Skin of body (tissue), 3 donors: ENCODE measurements at places on chromosomes 4 and X. TPM values are rescaled to one million over a fixed set of nuclear protein-coding genes. Genes with fewer than 3 reads are reported as not detected.

The CT55 gene
- total RNA-seq: not detected

- DNase-seq: no peak
Observed at GRCh38 chr4:108119199-108119800, 49.4 kb downstream of the LEF1 start.

The SORCS2 gene
- 5.8 TPM for total RNA-seq

GRCh38 chr4:72366601-72367000 is 202.4 kb downstream of the ADAMTS3 start:
- no peak for DNase-seq

- no peak for DNase-seq
Observed at GRCh38 chrX:96843566-96843965, 40.1 kb upstream of the RPA4 start.

GRCh38 chrX:8504451-8504850 is 39.8 kb downstream of the VCX3B start:
- no peak for DNase-seq

GRCh38 chr4:81652069-81652478 is 180.4 kb upstream of the RASGEF1B start:
- no peak for DNase-seq

The ABCG2 gene
- total RNA-seq: 7.0 TPM

DNA sequence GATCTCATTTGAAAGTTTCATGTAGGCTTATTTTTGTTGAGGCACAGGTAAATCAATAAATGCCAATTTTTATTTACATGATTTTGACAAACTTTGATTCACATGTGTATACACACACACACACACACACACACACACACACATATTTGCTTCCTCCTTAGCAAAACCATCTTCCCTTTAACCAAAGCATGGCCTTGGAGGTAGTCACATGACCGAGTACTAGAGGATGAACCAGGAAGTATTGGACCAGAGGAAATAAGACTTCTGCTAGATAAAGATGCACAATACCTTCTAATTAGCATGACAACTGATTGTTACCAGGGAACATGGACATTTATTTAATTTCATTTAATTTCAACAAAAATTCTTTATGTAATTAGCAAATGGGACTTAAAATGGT is 23.4 kb upstream of the CFAP299 start:
- DNase-seq: no peak

- no peak for DNase-seq
Observed at GRCh38 chrX:41935832-41936231, 12.5 kb upstream of the CASK start.

DNA sequence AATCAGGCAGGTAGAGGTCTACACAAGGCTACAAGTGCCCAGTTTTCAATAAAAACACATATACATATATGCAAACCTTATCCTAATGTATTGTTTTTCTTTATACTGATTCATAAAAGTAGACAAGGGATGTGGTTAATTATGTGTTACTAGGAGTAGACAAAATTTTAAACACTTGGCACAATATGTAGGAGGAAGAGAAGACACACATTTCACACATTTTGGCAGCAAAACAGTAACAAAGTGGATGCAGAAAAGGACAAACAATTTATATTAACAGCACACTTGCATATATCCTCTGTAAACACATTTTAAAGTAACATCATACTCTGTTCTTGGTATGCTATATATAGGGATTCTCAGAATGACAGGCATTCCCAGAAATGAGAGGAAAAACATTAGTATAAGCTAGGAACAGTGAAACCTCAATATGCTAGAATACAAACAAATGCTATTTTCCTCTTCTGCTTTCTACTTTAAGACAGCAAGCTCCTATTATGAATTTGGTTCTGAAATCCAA is 63.8 kb downstream of the GPRIN3 start:
- DNase-seq: no peak

DNA sequence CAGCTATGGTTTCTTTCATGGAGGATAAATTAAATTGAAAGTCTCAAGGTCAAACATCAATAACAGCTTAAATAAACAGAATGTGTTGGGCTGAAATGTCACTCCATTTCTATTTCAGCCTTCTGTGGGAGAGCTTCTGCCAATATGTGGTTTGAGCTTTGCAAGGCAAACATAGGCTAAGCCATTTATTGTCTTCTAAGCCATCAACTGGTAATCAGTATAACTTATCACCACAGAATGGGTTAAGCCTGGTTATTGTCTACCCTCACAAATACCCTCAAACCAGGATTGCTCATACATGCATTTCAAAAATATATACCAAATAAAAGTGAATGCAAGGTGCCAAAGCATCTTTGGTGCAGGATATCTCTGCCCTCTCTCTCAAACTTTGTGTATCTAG is 52.7 kb downstream of the GABRB1 start:
- no peak for DNase-seq

The PPARGC1A gene
- total RNA-seq: 10.6 TPM

The GSPT2 gene
- total RNA-seq: 6.5 TPM

DNA sequence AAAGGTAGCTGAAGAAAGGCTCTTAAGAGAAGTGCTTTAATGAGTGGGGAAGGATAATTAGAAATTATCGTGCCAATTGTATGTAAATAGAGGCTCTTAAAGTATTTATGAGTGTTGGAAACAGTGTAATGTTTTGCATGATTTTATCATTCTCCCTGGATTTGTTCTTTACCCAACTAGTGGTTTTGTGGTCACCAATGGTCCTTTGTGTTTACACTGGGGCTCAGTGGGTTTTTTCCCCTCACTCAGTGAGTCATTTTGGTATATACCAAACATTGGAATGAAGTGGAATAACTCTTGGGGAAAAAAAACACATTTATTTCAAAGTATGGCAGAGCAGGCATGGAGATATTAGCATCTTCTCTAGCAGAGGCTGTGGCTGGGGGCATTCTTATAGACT is 20.8 kb upstream of the LGI2 start:
- DNase-seq: no peak
